Foreskin fibroblast (primary cell): ENCODE measurements at places on chromosomes 7 and 10.

- DNase-seq, result no peak
Measured at GRCh38 chr10:19937989-19938388, 121.8 kb downstream of the PLXDC2 start.

DNA sequence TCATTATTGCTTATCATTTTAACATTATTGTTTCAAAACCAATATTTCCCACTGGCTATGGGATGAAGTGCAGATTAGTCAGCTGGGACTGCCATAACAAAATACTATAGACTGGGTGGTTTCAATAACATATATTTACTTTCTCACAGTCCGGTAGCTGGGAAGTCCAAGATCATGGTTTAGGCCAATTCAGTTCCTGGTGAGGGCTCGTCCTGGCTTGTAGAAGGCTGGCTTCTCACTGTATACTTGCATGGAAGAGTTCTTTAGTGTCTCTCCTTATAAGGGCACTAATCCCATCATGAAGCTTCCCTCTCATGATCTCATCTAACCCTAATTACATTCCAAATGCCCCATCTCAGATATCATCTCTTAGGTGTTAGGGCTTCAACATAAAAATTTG, 101.3 kb downstream of the CHRM2 start:
- no peak for DNase-seq

GRCh38 chr7:98996150-98996552, 117.8 kb downstream of the TRRAP start:
- DNase-seq, result no peak

- DNase-seq, result peak; percentile 64
Measured at GRCh38 chr10:72525277-72525676, 100.6 kb downstream of the MICU1 start.

DNA sequence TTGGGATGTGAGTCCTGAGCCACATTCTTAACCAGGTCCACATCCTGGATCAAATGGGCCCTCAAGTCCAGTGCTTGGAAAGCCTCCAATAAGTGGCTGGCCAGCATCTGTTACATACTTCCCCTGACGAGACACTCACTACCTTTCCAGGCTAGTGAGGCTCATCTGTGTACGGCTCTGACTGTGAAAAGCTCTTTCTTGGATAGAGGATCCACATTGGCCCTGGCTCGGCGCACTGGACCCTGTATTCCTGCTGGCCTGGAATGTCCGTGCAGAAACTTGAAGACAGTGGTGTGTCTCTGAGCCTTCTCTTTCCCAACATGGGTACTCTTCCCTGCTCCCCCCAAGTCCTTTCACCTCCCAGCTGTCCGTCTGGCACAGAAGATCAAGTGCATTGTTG, 35.5 kb downstream of the MYL10 start:
- DNase-seq, result no peak

DNA sequence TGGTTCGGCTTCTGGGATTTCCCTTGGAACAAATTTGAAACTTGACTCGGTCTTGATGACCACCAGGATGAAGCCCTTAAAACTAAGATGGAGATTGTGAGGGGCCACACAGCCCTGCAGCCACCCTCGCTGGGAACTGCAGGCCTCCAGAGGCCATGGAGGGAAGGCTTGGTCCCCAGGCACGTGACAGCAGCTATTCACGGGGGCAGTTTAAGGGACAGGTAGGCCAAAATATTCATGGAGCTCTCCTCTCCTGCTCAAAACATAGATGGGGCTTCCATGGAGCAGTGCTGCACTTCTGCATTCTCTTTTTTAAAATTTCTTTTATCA, 137.0 kb downstream of the ADCY1 start:
- no peak for DNase-seq

- DNase-seq, result peak; percentile 71
Measured at GRCh38 chr10:110209454-110209925, 2.1 kb downstream of the MXI1 start.

DNA sequence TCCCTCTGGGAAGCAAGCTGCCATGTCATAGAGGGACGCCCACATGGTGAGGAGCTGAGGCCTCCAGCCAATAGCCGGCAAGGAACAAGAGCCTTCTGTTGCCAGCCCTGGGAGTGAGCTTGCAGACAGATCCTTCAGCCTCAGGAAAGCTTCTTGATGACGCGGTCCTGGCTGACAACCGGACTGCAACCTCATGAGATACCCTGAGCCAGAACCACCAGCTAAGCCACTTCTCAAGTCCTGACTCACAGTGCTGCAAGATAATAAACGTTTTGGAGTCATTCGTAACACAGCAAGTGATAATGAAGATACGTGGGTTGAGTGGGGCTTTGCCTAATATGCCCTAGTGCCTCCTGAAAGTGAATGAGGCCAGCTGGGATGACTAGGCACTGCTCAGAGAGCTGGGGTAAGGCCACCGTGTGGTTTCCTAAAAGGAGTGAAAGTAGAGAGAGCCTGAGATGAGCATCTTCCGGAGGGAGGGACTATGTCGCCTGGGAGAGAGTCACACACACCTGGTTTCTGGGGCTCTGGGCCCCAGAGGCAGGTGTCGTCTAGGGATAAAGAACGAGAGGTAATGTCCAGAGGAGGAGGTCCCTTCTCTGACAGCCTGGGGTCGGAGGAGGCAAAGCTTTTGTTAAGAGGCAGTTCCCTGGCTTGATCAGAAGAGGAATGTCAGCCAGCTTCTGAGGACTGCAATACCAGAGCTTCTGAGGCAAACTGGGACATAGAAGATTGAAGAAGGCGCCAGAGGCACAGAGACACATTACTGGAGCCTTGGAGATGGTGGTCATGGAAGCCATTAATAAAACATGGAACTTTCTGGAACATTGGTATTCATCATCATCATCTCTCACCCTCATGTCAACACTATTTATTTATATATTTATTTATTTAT, 53.6 kb downstream of the PYROXD2 start:
- DNase-seq, result peak; percentile 99
